ENCODE measurements at places on chromosomes 11 and 22.

- DNase-seq = no peak
Observed at GRCh38 chr11:119320776-119321524, 4.0 kb upstream of the MCAM start.

GRCh38 chr11:111426617-111427016 is 47.5 kb upstream of the POU2AF1 start:
- DNase-seq = no peak

DNA sequence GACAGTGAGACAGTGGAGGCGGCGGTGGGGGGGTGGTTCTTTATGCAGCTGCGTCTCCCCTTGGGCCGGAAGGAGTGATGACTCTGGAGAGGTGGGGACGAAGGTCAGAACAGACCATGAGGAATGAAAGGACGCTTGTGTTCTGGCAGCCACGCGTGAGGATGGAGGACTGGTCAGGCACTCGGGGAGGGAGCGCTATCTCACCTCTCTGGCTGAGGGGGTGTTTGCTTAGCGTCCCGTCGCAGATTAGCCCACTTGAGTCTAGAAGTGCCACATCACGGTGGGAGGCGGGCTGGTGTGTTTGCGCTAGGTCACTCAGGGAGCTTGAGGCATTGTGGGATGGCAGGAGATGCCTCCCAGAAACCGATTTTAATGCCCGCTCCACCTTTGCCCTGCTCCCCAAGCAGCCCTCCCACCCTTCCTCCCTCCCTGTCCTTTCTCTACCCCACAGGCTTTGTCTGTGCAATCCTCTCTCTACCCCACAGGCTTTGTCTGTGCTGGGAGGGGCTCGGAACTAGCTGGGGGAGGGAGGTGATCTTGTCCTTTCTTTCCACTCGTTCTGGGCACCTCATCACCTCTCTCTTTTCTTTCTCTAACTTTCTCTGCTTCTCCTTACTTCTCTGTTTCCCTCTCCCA is 97.8 kb downstream of the PKNOX2 start:
- DNase-seq = no peak

DNA sequence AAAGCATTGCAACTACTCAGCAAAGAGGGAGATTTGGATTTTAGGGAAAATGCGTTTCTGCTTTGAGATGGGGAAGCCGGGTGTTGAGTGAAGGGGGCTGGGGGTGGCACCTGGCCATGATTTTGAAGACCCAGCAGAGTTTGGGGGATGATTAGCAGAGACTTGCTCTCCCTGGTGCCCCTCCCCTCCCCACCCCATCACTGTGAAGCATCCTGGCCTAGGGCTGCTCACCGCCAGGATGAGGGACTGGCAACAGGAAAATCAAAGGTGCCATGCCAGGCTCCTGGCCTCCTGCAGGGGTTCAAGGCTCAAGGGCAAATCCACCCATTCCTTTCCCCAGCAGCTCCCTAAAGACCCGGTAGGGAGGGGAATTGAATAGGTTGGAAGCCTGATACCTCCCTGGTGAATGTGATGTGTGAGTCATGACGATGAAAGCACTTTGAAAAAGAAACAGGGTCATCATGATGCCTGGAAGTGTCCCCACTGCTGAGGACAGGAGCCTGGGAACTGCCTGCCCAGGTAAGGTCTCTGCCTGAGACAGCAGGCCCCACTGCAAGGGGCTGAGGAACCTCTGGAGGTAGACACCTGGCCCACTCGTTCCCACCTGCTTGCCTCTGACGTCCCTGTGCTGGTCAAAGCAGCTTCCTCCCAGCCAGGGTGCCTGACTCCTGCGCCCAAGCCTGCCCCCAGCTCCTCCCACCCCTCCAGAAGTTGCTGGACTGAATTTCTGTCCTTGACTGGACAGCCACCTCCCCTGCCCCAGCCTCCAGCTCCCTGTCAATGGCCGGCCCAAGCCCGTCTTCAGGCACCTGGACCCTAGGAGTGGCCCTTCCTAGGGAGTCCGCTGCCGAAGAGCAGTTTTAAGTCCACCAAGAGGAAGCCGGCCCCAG is 1.7 kb downstream of the CHST1 start:
- no peak for DNase-seq

DNA sequence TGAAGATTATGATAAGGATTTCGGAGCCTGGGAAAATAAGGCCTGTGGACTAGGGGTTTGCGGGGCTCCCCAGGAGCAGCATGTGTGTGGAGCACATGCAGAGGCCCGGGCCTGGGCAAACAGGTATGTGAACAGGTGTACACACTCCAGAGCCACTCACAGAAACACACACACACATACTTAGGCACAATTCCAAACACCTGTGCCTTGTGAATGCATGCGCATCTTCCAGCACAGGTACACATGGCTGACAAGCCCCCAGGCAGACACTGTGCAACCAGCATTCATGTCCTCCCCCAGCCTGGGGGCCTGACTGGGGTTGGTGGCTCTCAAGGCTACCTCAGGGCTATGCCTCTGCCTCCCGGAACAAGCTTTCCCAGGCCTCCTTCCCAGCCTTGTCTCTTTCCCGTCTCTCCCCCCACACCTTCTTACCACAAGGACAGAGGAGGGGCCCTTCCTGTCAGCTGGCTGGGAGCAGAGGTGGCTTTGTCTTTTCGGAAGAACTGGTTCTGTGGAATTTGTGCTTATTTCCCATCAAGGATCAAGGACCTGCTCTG is 2.6 kb upstream of the P2RY6 start:
- DNase-seq = no peak

GRCh38 chr11:13261591-13262061 is 16.0 kb upstream of the BMAL1 start:
- DNase-seq = no peak

- DNase-seq = no peak
Observed at GRCh38 chr22:24133187-24133965, 47.9 kb upstream of the SUSD2 start.

DNA sequence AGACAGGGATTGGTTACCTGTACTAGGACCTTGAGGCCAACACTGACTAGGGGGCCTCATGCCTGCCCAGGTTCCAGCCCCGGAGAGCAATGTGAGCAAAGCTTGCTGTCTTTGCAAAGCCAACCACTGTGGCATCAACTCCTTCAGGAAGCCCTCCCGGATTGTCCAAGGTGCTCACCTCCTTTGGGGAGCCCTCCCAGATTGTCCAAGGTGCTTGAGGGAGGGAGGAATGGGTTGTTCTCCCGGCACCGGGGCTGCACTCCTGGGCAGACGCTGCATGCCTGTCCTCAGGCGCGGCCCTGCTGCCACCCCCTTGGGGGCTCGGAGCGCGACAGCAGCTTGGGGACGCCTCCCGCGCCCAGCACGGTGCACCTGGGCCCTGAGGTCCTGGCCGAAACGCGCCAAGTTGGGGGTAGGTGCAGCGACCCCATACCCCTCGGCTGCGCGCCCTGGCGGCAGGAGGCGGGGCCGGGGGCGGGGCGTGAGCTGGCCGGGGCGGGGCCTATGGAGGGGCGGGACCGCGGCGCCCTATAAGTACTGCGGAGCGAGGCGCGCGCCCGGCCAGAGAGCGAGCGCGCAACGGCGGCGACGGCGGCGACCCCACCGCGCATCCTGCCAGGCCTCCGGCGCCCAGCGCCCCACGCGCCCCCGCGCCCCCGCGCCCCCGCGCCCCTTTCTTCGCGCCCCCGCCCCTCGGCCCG is at the start of gene CD81:
Gene CD81, plus strand, starts transcription at position 560 of the 701 bp plus-strand sequence. CDS start 240 bp downstream, outside the sequence.
- peak; percentile 33 for DNase-seq

- DNase-seq = no peak
Observed at GRCh38 chr11:8956860-8957259, 7.4 kb downstream of the TMEM9B start.

DNA sequence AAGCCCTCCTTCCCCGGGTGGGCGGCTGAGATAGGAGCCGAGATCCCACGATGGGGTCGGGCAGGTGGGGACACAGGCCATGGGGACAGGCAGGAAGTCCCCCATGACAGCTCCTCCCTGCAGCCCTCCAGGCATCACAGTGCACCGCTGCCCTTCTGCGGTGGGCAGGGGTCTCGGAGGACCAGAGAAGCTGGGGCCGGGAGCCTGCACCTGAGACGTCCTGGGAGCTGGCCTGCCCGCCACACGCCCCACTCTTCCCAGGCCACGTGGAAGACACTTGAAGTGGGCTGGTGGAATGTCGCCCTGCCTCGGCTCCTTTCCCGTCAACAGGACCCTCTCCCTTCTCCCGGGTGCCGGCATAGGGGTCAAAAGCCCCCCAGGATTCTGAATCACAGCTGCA is 55.4 kb downstream of the ELFN2 start:
- DNase-seq = no peak

GRCh38 chr11:35593143-35593542 is 25.1 kb upstream of the FJX1 start:
- DNase-seq = no peak

GRCh38 chr11:36431429-36432092 is 78.5 kb downstream of the TRAF6 start:
- no peak for DNase-seq

DNA sequence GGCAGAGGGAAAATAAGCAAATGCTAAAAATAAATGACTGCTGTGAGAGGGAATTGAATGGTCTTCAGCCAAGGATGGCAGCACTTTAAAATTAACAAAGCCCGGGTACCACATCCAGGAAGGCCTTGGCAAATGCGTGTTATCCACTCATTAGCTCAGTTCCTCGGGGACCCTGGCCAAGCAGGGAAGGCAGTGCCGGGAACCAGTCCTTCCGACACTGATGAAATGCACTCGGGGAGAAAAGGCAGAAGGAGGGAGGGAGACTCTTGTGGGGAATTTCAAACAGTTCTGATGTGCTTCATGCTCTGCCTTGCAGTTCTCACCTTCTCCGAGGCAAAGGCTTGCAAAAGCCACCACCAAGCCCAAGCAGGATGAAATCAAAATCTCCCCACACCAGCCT is 38.3 kb downstream of the CLPB start:
- DNase-seq = no peak

DNA sequence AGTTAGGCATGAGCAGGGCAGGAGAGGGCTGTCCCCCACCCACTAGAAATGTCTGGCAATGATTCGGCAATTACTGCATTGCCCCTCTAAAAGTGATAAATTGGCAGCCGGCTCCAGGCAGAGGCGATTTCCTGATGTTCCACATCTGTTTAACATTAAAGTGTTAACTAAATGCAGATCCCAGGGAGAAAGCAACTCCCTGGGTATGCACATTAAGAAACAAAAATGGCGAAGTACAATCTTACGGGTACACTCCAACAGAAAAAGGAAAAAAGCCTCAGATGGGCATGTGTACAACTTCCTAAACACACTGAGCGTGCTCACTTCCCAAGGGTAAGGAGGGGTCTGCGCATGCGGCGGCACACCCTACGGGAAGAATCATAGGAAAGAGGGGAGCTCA is 314.4 kb downstream of the CASP12 start:
- no peak for DNase-seq

DNA sequence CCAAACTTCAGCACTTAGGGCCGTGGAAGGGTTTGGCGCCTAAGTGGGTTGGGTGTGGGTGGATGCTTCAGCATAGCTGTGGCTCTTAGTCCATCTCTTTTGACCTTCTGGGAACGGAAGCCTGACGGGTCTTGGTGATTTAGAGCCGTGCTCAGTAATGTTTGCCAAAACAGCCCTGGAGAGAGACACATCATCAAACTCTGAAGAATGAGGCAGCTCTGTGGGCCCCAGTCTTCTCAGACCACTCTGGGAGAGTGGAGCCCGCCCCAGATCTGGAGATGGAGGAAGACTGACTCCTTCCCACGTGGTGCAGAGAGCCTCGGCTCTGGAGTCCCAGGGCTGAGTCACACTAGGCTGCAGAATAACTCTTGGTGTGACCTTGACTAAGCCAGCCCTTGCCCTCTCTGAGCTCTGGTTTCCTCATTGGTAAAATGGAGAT is 168.9 kb downstream of the C11orf91 start:
- no peak for DNase-seq

DNA sequence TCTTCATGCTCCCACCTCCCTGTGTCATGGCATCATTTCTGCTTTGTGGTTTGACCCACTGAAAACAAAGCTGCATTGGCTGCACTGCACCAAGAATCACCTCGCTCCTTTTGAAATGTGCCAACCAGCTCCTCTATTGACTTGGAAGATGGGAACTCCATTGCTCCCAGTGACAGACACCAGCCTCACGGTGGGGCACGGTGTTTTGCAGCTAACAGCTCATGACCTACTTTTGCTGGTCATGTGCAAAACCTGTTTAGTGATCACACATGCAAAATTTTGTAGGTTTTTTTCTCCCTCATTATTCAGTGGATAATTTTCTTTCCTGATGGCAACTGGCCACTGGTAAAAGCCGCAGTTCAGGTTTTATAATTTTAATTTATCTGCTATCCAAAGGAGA is 36.8 kb downstream of the ARFGAP2 start:
- DNase-seq = no peak

DNA sequence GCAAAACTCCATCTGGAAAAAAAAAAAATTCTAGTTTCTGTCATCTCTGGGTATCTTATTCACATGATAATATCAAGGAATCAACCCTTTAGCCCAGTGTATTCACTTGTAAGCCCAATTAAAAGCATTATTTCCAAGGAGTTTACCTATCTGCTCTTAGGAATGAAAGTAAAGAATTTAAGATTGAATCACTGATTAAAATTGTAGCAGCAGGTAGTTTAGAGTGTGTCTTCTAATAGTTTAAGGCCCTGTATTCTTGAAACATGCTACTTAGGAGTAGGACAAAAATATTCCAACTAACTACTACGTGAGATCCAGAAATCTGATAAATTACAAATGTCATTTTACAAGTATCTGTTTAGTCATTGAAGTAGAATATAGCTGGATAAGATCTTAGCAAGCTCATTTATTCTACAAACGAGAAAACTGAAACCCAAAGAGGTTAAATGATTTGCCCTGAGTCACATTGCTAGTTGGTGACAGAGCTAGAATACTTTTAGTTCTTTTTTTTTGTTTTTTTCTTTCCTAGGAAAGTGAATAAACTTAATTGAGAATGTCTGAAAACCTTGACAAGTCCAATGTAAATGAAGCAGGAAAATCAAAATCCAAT is 4.0 kb downstream of the TCP11L1 start:
- DNase-seq = no peak

DNA sequence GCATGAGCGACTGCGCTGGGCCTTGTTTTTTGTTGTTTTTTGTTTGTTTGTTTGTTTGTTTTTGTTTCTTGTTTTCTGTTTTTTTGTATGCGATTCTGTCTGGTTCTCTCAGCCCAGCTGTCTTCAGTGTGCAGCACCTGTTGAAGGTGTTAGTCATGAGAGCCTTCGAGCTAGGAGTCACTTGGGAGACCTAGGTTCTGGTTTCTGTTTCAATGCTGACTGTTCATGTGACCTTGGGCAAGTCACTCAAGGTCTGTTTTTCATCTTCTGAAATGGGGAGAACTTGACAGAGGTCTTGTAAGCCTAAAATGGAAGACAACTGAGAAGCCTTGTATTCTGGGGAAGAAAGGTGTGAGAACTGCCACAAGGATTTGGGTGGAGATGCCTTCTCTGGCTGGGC is 1.8 kb downstream of the DCPS start:
- DNase-seq = no peak

- no peak for DNase-seq
Observed at GRCh38 chr11:59891781-59892181, 13.2 kb downstream of the OOSP3 start.

- DNase-seq = no peak
Observed at GRCh38 chr11:45599161-45599943, 66.1 kb downstream of the CHST1 start.

- DNase-seq = no peak
Observed at GRCh38 chr11:70583781-70584218, 185.5 kb downstream of the CTTN start.

GRCh38 chr11:2277933-2278523 is 7.6 kb upstream of the ASCL2 start:
- DNase-seq = no peak

- no peak for DNase-seq
Observed at GRCh38 chr11:19874266-19874665, 161.6 kb downstream of the NAV2 start.

- DNase-seq = no peak
Observed at GRCh38 chr11:119788911-119789560, 60.0 kb upstream of the NECTIN1 start.

GRCh38 chr22:28978158-28978557 is 83.5 kb downstream of the C22orf31 start:
- no peak for DNase-seq

- DNase-seq = no peak
Observed at GRCh38 chr11:69008737-69009440, 4.2 kb downstream of the MRGPRF start.
